ENCODE measurements at places on chromosomes 5 and 9.

GRCh38 chr5:2910401-2911175 is 159.1 kb upstream of the IRX2 start:
- H3K27me3 ChIP-seq, result no peaks in the 10 kb centered on the region
- no peaks in the 10 kb centered on the region for H3K4me1 ChIP-seq
- H3K36me3 ChIP-seq, result no peaks in the 10 kb centered on the region

- H3K27ac ChIP-seq, result no peak overlapping the region
- no peaks in the 10 kb centered on the region for H3K27me3 ChIP-seq
- peaks cover 36% of the 10 kb centered on the region for H3K4me1 ChIP-seq
- no peak for DNase-seq
Measured at GRCh38 chr5:40226906-40227305, 452.8 kb upstream of the PTGER4 start.

- peaks cover 11% of the 10 kb centered on the region for H3K4me1 ChIP-seq
- peaks cover 65% of the 10 kb centered on the region for H3K27me3 ChIP-seq
- peak overlapping the region; percentile 74 for H3K4me3 ChIP-seq
- no peaks in the 10 kb centered on the region for H3K36me3 ChIP-seq
- H3K27ac ChIP-seq, result no peak overlapping the region
- DNase-seq, result no peak
Measured at GRCh38 chr5:115179394-115180164, 9.9 kb upstream of the TRIM36 start.

GRCh38 chr5:177529247-177530203 is 12.8 kb upstream of the DDX41 start:
- DNase-seq, result no peak
- peak overlapping the region; percentile 17 for H3K27ac ChIP-seq
- H3K27me3 ChIP-seq, result no peaks in the 10 kb centered on the region
- peaks cover 13% of the 10 kb centered on the region for H3K36me3 ChIP-seq
- H3K4me3 ChIP-seq, result no peak overlapping the region

- H3K4me1 ChIP-seq, result no peaks in the 10 kb centered on the region
- H3K36me3 ChIP-seq, result no peaks in the 10 kb centered on the region
- H3K4me3 ChIP-seq, result no peak overlapping the region
- no peak overlapping the region for H3K27ac ChIP-seq
- DNase-seq, result no peak
- peaks cover 6% of the 10 kb centered on the region for H3K27me3 ChIP-seq
Measured at GRCh38 chr9:84953252-84953773, 283.8 kb downstream of the NTRK2 start.

GRCh38 chr5:44495280-44495679 is 106.1 kb upstream of the FGF10 start:
- H3K4me3 ChIP-seq, result no peak overlapping the region
- no peaks in the 10 kb centered on the region for H3K27me3 ChIP-seq
- no peak for DNase-seq

GRCh38 chr9:128101231-128101661 is 26.3 kb downstream of the PTGES2 start:
- DNase-seq, result no peak
- no peak overlapping the region for H3K4me3 ChIP-seq
- H3K27me3 ChIP-seq, result no peaks in the 10 kb centered on the region

- no peaks in the 10 kb centered on the region for H3K4me1 ChIP-seq
- H3K27ac ChIP-seq, result no peak overlapping the region
- DNase-seq, result no peak
- H3K36me3 ChIP-seq, result no peaks in the 10 kb centered on the region
- H3K27me3 ChIP-seq, result peaks cover 3% of the 10 kb centered on the region
Measured at GRCh38 chr9:106911951-106912350, 49.0 kb downstream of the ZNF462 start.

GRCh38 chr5:74570250-74570649 is 70.3 kb downstream of the ENC1 start:
- no peak overlapping the region for H3K27ac ChIP-seq
- H3K4me1 ChIP-seq, result no peaks in the 10 kb centered on the region
- no peaks in the 10 kb centered on the region for H3K27me3 ChIP-seq
- H3K4me3 ChIP-seq, result no peak overlapping the region
- H3K36me3 ChIP-seq, result no peaks in the 10 kb centered on the region
- no peak for DNase-seq

DNA sequence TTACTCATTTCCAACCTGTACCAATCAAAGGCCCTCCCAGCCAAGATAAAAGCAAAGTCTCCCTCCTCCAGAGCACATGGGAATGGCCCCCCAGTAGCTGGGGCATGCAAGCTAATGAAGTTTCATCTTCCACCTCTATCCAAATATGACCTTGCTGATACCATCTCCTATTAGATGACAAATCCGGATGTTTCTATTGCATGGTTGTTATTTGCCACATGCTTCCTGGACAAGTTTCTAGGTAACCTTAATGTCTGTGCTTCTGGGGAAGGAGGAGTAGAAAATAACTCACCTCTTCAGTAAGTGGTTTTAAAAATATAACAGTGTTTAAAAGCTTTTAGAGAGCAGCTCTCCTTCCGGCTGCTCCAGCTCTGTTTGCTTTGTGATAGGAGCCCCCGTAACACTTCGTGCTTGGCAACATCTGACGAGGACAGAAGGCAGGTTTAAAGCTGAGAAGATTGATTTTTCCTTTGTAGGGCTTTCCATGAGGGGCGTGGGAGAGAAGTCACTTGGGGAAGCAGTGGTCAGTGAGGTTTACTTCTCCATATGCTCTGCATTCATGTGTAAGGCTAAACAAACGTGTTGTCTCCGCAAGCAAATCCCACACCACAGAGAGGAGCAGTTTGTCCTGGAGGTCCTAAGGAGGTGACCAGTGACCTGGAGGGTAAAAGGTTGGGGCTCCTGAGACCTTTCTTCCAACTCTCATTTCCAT is 40.3 kb upstream of the GLRX start:
- no peak overlapping the region for H3K4me3 ChIP-seq
- DNase-seq, result no peak
- peaks cover 66% of the 10 kb centered on the region for H3K4me1 ChIP-seq
- peak overlapping the region; percentile 62 for H3K27ac ChIP-seq
- H3K27me3 ChIP-seq, result no peaks in the 10 kb centered on the region

- no peaks in the 10 kb centered on the region for H3K27me3 ChIP-seq
- H3K4me3 ChIP-seq, result no peak overlapping the region
- no peaks in the 10 kb centered on the region for H3K36me3 ChIP-seq
- H3K4me1 ChIP-seq, result no peaks in the 10 kb centered on the region
- DNase-seq, result no peak
Measured at GRCh38 chr5:137051161-137051560, 448.0 kb downstream of the SPOCK1 start.

DNA sequence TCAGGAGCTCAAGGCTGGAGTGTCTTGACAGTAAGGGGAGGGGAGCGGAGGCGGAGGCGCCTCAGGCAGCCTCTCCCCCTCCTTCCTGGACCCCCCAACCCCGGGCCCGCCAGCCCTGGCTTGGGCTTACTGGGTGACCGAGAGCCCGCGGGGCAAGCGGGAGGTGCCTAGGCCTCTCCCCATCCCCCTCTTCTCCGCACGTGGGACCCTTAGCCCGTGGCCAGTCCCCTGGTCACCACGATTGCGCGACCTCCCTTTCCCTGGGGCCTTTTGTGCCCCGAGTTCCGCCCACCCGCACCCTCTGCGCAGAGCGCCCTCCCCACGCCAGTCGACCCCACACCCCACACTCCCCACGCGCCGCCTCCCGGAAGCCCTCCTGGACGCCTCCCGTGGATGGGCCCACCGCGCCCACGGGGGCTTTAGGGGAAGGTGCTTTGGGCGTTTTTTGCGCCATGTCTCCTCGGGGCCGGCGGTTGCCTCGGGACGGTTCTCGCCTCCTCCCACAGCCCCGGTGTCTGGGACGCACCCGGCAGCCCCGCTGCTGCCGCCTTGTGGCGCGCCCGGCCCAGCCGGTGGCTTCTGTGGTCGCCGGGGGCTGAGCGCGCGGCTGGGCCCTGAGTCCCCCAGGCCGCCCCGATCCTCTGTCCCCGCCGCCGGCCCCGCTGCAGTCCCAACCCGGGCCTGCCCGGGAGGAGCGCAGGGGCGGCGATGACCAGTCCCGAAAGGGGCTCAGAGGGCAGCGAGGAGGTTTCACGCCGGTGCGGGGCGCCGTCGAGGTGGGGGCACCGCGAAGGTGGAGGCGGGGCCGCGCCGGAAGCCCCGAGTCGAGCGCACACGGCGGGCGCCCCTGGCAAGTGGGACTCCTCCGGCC is 3.2 kb downstream of the TOR4A start:
- no peak overlapping the region for H3K27ac ChIP-seq
- peaks cover 9% of the 10 kb centered on the region for H3K27me3 ChIP-seq
- no peak for DNase-seq
- H3K36me3 ChIP-seq, result no peaks in the 10 kb centered on the region
- H3K4me3 ChIP-seq, result no peak overlapping the region

- peaks cover 3% of the 10 kb centered on the region for H3K27me3 ChIP-seq
- H3K27ac ChIP-seq, result no peak overlapping the region
- H3K36me3 ChIP-seq, result no peaks in the 10 kb centered on the region
- H3K4me3 ChIP-seq, result no peak overlapping the region
- no peak for DNase-seq
Measured at GRCh38 chr9:90107726-90108655, 503.2 kb downstream of the GADD45G start.

- peaks cover 8% of the 10 kb centered on the region for H3K27me3 ChIP-seq
- DNase-seq, result no peak
Measured at GRCh38 chr9:133202688-133203453, 6.2 kb downstream of the OBP2B start.

DNA sequence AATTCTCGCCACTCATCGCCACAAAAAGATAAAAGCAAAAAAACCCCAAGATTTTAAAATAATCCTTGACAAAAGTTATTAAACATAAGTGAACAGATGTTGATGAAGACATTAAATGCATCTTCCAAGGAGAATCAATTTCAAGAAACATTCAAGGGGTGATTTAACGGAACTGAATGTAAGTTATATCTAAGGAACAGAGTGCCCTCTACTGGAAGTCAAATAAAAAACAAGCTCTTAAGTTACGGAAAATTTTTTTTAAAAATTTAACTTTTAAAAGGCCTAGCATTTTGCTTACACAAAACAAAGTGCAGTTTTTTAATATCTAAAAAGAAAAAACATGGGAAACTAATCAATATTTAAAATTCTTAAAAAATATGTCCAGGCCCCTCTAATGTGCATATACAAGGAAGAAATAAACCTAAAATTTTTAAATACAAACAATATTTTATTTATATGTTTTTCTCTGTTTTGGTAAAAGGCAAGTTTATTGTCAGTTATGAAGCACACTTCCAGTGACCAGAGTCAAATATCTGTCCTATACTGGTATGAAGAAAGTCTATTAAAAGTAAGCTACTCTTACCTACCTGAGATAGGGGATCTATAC is 28.0 kb downstream of the TEX10 start:
- peaks cover 7% of the 10 kb centered on the region for H3K4me1 ChIP-seq
- peaks cover 40% of the 10 kb centered on the region for H3K36me3 ChIP-seq
- H3K4me3 ChIP-seq, result no peak overlapping the region
- H3K27ac ChIP-seq, result no peak overlapping the region

DNA sequence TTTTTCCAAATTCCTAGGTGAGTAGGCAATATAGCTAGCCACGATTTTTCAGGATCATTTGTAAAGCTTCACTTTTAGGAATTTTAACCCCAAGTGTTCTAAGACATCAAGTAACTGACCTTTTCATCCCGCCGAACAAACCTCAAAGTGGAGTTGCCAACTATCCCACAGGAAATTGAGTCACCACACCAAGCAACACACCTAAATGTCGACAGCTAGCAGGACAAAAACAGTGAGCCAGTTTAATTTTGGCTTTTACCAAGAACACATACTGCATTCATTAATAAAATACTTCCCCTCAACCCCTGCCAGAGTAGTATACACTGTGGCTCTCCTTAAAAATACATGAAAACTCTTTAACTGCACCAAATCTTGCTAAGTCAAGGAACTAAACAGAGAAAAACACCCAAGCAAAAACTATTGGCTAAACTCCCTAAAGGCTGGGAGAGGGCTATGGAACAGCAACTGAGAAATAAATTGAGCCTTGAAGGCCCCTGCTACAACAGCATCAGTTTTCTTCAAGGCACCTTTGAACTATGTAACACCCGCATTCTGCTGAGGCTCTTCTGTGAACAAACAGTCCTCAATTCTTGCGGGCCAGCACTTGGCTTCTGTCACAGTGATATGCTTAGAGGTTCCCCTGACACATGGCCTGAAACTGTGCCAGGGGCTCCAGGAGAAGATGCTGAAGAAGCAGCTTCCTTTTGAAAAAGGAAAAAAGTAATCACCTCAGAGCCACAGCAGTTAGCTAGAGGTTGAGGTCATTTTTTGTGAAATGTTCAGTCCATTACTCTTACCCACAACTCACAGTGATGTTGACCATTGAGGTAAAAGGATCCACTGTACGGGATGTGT is 459.6 kb downstream of the RAB3C start:
- H3K27me3 ChIP-seq, result no peaks in the 10 kb centered on the region
- H3K4me3 ChIP-seq, result peak overlapping the region; percentile 34

GRCh38 chr5:109305352-109305751 is 104.4 kb downstream of the PJA2 start:
- no peaks in the 10 kb centered on the region for H3K27me3 ChIP-seq
- H3K36me3 ChIP-seq, result no peaks in the 10 kb centered on the region
- no peak for DNase-seq
- H3K27ac ChIP-seq, result no peak overlapping the region

DNA sequence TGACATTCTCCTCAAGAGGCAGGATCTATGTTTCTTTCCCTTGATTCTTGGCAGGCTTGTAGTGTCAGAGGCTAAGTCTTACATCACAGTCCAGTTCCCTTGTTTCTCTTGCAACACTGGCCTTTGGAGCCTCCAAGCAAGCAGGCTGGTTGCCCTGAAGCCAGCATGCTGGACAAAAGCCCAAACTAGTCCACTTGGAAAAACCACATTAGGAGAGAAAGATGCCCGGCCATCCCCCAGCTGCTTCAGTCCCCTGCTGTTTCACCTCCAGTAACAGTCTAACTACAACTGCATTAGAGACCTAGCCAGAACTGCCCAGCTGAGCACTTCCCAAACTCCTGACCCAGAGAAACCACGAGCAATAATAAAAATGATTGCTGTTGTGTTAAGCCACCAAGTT is 87.6 kb downstream of the ADAMTS6 start:
- H3K36me3 ChIP-seq, result no peaks in the 10 kb centered on the region
- H3K27ac ChIP-seq, result no peak overlapping the region
- H3K27me3 ChIP-seq, result no peaks in the 10 kb centered on the region
- H3K4me1 ChIP-seq, result no peaks in the 10 kb centered on the region
- H3K4me3 ChIP-seq, result no peak overlapping the region
- no peak for DNase-seq

GRCh38 chr5:123610665-123611405 is 98.9 kb downstream of the CSNK1G3 start:
- peak overlapping the region; percentile 8 for H3K27ac ChIP-seq
- H3K4me1 ChIP-seq, result peaks cover 8% of the 10 kb centered on the region
- peak; percentile 28 for DNase-seq
- no peak overlapping the region for H3K4me3 ChIP-seq
- H3K36me3 ChIP-seq, result peaks cover 3% of the 10 kb centered on the region

DNA sequence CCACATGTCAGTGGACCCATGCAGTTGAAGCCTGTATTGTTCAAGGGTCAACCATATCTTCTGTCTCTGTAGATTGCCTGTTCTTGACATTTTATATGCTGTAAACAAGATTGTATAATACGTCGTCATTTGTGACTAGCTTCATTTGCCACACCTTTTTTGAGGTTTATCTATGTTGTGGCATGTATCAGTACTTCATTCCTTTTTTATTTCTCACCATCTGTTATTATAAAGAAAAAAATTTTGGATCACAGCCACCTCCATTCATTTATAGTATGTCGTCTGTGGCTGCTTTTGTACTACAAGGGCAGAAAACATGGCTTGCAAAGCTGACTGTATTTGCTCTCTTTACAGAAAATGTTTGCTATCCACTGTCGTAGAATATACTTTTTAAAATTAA is 72.4 kb downstream of the TEK start:
- H3K4me3 ChIP-seq, result no peak overlapping the region
- H3K4me1 ChIP-seq, result no peaks in the 10 kb centered on the region
- no peaks in the 10 kb centered on the region for H3K36me3 ChIP-seq
- peaks cover 3% of the 10 kb centered on the region for H3K27me3 ChIP-seq
- no peak for DNase-seq

- no peak overlapping the region for H3K27ac ChIP-seq
- no peaks in the 10 kb centered on the region for H3K4me1 ChIP-seq
- H3K27me3 ChIP-seq, result peaks cover 29% of the 10 kb centered on the region
- no peaks in the 10 kb centered on the region for H3K36me3 ChIP-seq
Measured at GRCh38 chr5:174064171-174064570, 18.7 kb downstream of the NSG2 start.

Data from activated CD8-positive, alpha-beta T cell treated with anti-CD3 and anti-CD28 coated beads for 36 hours (primary cell).